ENCODE measurements at places on chromosomes 3 and 15.
A peak's percentile ranks its signal among the peaks of the same experiment; 100 is the strongest.

DNA sequence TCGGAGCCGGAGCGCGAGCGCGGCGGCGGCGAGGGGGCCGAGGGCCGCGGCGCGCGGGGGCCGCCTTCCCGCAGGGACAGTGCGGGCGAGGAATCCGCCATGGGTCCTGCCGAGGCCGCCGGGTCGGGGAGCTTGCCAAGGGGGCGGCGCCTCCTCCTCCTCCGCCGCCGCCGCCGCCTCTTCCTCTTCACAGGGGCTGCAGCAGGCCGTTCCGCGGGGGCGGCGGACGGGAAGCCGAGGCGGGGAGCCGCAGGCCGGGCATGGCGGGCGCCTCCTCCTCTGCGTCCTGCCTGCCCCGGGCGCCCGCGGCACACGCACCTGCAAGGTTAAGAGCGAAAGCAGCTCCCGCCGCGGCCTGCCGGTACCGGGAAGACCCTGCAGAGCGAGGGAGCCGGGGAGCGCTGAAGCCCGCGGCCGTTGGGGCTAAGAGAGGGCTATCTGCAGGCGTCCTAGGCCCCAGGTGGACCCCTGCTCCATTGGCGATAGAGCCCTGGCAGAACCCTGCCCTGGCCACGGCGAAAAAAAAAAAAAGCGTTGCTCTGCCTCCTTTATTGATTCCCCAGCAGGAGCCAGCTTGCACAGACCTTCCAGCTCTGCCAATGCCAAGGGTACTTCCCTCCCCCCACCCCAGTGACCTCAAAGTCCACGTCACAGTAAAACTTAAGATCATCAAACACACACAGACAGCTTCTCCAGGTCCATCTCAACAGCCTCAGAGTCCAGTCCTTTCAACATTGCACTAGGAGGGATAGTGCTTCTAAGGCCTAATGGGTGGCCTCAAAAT is at the start of gene LYSMD2:
TSS of gene LYSMD2 (minus strand) at position 134 of the 784 bp plus-strand sequence. CDS start at position 101, 33 bp downstream.
- DNase-seq = peak; percentile 54

- DNase-seq = no peak
Measured at GRCh38 chr3:112572701-112573100, 10.9 kb downstream of the SLC35A5 start.

DNA sequence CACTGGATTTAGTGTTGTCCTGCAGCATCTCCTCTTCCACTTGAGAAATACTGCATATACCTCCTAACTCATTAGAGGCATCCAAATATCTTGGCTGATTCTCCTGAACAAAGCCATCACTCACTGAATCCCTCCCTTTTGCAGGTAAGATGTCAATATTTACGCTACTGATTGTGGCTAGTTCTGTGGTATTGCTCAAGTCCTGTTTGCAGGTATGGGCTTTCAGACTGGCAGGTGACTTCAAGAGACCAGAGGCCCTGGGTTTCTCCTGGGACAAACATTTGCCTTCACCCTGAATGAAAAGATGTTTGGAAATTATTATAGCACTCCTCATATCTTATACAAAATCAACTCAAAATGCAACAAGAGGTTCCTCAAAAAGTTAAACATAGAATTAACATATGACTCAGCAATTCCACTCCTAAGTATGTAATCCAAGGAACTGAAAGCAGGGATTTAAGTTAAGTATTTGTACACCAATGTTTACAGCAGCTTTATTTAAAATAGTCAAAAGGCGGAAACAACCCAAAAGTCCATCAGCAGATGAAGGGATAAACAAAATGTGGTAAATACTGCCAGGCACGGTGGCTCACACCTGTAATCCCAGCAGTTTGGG is 18.6 kb downstream of the NEK4 start:
- DNase-seq = no peak

DNA sequence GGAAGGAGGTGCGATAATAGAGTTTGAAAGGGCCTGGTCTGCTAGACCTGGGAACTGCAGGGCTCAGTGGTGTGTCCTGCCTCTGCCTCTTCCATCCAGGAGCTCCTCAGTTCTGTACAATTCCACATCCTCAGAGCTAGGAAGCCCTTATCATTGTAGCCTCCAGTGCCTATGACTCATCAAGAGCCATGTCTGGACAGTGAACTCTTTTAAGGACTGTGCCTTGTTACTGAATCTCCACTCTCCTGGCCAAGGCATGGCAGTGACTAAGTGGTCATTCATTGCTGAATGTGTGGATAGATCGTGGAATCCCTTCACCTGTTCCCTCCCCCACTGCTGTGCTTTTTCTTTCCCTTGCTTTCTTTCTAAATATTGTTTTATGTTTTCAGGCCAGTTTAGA is 2.9 kb downstream of the TIMP4 start:
- DNase-seq = peak; percentile 69

DNA sequence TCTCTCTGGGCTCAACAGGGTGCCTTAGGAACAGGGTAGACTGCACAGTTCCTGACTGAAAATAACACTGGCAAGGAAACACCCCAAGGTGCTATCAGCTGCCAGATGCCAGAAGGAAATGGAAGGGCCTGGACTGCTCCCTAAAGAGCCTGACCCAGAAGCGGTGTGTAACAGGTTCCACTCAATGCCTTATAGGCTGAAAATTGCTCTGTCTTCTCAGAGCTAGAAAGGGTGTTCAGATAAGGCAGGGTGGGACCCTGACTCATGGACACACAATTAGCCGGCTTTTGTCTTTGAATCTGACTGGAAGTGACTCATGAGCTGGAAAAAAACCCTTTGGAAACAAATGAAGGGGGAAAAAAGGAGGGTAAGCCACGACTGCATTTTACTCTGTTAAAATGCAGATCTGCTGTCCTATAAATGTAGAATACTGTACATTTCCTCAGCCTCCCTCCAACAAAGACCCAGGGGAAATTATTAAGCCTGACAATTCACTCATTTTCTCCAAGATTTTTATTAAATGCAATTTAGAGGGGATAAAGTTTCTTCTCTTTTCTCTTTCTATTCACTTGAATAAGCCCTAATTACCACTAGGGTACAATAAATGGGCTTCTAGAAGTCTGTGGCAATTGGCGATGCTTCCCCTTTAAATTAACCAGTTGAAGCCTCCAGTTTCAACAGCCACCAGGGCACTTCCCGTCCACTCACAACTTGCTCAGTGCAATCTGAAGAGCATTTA is 160.2 kb upstream of the TBL1XR1 start:
- peak; percentile 63 for DNase-seq

GRCh38 chr15:49423021-49423420 is at the start of gene FGF7:
Gene FGF7 (plus strand): TSS chr15:49423242. CDS start chr15:49424298, 1,056 bp downstream.
- no peak for DNase-seq

GRCh38 chr3:43606284-43606683 is 15.5 kb downstream of the ANO10 start:
- no peak for DNase-seq

DNA sequence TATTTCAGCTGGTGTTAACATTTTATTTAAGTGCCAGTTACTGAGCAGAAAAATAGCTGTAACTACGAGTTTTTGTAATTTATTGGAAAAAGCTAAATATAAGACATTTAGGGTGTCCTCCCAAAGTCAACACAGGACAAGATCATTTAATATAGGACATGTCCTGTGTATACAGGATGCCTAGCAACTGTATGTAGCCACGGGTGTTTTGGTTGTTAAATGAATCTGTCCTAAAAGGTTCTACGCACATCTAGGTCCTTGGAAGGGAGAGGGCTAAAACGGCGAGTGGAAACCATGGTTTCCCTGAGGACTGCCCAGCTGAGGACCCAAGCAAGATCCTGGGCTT is 565 bp upstream of the ZNF621 start:
- DNase-seq = no peak

DNA sequence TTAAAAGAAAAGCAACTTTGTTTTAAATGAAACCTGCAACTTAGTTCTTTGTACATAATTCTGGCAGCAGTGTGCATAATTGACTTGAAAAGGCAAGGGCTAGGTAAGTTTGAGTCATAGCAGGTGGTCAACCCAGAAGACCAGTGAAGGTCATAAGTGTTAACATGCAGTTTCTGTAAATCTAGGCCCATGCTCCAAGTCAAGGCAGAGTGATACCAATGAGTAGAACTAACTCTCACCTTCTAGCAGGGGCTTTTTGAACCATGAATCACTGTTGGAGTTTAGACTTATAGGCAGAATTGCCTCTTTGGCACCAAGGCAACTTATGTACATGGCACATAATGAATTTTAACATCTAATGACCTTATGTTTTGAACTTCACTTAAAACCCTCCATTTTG is 29.5 kb upstream of the IL20RB start:
- DNase-seq = no peak

DNA sequence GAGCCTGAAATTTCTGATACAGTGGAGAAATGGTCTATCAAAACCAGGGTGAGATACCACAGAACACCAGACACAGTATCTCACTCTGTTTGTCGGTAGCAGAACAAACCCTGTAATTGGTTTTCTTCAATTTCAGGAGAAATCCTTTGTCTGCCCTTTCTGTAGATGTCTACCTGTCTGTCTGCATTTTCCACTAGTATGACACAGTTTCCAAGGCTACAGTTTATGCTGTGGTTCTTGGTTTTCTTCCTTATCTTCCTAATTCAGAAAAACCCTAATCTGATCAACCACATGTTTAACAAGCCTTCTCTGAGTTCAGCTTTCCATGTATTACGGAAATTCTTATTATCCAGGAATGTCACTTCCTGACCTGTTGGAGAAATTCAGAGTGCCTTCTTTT is 70.8 kb downstream of the SCN11A start:
- DNase-seq = no peak

GRCh38 chr3:119782460-119782859 is 559 bp downstream of the NR1I2 start:
- no peak for DNase-seq

DNA sequence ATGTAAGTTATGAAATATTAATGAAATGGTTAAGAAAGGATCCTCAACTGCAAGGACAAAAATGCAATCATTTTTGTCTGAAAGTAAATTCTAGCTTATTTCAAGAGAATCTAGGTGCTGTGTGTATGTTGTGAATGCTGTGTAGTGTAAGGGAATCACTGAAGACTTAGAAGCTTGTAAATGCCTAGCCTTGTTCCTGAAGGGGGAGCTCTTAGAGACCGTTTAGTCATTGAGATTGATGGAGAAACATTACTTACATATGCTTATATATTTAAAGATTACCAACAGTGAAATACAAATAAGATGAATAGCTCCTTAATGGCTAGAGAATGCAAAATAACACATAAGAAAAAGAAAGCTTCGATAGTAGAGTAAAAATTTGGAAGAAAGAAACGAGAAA is 67.9 kb downstream of the CNTN4 start:
- no peak for DNase-seq

GRCh38 chr3:109336291-109336861 is 970 bp downstream of the DPPA4 start:
- DNase-seq = no peak

DNA sequence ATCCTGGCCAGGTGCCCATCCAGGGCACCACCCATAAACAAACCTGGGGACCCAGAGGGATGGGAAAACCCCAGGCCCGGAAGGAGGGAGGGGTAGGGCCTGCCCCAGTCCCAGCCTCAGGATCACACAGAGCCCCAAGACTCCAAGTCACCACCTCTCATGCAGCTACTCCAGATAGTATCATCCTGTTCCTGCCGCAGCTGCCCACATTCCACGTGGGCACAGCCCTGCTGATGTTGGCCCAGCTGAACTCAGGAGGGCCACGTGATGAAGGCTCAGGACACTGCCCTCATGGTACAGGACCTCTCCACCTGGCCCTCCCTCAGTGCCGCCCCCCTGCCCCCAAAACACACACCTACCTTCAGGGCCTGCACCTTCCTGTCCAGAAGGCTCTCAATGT is 69.5 kb downstream of the CACNA2D2 start:
- no peak for DNase-seq

DNA sequence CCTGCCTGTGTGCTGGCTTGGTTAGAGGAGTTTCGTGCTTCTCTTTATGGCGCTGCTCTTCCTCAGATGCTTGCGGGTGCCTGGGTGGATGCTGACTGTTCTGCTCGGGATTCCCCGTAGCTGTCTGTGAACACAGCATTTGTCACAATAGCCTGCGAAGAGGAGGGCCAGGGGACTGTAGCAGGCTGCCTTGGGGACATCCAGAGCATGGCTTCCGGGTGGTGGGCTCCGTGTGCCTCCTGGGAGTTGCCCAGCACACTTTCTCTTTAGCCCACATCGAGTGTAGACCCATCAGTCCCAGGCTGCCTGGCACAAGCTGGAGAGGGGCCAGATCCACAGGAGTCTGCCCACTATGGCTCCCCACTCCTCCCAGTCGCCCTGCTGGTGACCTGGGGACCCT is 22.4 kb downstream of the LRRK1 start:
- DNase-seq = no peak

DNA sequence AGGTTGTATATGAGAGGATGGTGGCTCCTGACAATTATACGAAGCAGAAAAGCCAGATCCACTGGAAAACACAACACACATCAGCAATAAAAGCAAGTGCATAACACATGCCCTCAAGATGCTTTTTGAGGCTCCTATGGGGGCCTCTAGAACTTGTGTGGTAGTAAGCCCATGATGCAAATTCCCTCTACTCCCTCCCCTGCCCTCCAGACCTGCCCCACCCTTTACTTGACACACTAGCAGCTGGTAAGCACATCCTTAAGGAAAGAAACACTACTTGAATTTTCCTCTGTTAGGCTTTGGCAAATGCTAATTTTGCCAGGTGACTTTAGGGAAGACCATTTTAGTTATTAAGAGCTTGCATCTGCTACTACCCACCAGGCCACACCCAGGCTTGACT is 29.2 kb downstream of the USP4 start:
- no peak for DNase-seq

- no peak for DNase-seq
Measured at GRCh38 chr3:174940151-174940550, 81.0 kb downstream of the NAALADL2 start.

GRCh38 chr3:8286749-8287148 is 214.9 kb upstream of the LMCD1 start:
- no peak for DNase-seq

DNA sequence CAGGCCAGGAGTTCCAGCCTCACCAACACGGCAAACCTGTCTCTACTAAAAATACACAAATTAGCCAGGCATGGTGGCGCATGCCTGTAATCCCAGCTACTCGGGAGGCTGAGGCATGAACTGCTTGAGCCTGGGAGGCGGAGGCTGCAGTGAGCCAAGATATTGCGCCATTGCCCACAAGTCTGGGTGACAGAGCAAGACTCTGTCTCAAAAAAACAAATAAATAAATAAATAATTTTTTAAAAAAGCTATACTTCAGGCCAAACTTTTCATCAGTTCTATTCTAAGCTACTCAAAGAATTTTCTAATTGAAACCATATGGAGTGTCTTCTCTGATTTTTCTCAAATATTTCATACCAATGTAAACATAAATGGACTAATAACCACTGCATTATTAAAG is 43.5 kb downstream of the PHC3 start:
- DNase-seq = no peak

Measured in A549 (cell line).